ENCODE measurements at places on chromosomes 1 and 21.

DNA sequence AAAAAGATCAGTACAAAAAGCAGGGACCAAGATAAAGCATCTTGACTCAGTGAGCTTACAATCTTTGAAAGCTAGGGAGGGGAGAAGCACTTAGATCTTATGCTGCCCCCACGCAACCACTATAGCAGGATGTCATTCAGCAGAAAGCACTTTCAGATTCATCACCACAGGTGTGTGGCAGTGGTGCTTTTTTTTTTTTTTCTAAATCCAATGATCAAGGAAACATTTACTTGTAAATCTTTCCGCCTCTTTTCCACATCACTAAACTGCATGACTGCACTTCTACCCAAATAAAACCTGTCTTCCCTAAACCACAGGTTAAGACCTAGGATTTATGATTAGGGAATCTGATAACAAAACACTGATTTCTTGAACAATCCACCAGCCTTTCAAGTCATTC, 154.8 kb downstream of the SLC45A1 start:
- no peak for DNase-seq

GRCh38 chr1:113784104-113784779, 25.0 kb upstream of the PHTF1 start:
- no peak for DNase-seq

- DNase-seq, result no peak
These were observed 434.3 kb downstream of the GPATCH2 start for GRCh38 chr1:217196616-217197015.

- no peak for DNase-seq
These were observed 53.7 kb upstream of the WNT4 start for GRCh38 chr1:22196641-22197040.

GRCh38 chr1:225485226-225485625, 57.4 kb upstream of the LBR start:
- DNase-seq, result no peak

DNA sequence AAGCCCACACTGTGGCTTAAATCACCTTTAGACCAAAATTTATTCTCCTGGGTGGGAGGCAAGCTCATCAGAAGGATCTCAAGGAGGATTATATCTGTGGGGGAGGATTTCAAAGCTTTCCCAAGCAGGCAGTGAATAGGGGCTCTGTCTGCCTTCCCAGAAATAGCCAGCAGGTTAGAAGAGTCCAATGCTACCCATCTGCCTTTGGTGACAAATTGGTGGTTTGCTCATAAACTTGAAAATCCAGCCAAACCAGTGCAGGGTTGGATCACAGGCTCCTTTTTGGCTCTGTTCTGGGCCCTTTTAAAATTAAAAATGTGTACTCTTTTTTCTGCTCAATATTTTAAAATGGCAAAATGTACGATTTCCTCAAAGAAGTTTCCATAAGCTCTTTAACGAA, 118.9 kb upstream of the ZC3H11B start:
- no peak for DNase-seq

GRCh38 chr1:210607361-210607760, 278.7 kb downstream of the HHAT start:
- no peak for DNase-seq

- no peak for DNase-seq
These were observed 96.9 kb downstream of the NEK7 start for GRCh38 chr1:198253668-198254067.

- DNase-seq, result no peak
These were observed 59.5 kb downstream of the KCNK1 start for GRCh38 chr1:233673261-233673946.

DNA sequence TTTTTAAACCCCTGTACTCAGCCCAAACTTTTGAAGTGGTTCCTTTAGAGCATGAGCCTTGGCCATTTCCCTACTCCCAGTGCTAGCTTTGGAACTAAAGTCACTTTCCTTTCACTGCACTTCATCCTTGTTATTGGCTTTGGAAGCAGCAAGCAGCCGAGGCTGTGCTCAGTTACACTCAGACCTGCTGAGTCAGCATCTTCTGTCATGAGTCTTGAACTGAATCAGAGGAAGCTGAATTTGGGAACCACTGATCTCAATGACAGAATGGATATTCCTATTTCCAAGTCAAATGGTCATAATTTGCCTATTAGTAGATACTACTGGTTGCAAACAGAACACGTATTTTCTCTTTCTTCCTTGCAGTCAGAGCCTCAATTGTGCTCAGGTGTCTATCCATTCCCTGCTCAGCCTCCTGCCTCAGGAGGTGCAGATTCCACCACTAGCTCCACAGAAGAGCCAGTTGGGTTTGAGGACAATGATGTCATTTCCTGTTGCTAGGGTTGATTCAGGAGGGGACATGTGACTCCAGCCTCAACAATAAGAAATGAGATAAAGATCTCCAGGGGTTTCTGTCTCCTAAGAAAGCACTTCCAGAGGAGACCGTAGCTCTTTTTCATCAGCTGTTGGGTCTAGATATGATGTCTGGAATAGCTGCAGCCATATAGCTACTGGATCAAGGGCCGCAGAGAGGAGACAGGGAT, 44.9 kb upstream of the NTPCR start:
- no peak for DNase-seq
